Fibroblast of skin of scalp (primary cell): ENCODE measurements at places on chromosomes 4 and X.

DNA sequence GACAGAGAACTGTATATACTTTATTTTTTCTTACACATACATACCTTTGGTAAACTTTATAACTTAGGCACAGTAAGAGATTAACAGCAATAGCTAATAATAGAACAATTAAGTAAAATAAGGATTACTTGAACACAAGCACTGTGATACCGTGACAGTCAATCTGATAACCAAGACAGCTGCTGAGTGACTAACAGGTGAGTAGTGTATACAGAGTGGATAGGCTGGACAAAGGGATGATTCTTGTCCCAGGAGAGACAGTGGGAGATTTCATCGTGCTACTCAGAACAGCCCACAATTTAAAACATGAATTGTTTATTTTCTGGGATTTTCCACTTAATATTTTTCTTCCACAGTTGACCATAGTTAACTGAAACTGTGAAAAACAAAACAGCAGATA lies 411.8 kb downstream of the PPP1R2C start:
- no peak for DNase-seq

DNA sequence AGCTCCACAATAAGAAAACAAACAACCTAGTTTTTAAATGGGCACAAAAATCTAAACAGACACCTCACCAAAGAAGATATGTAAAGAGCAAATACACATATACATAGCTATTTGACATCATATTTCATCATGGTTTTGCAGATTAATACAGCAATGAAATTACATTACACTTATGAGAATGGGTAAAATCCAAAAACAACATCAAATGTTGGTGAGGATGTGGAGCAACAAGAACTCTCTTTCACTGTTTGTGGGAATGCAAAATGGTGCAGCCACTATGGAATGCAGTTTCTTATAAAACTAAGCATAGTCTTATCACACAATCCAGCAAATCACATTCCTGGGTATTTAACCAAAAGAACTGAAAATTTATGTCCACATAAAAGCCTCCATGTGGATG lies 25.0 kb downstream of the TLR6 start:
- DNase-seq = peak; percentile 86

GRCh38 chrX:47643926-47644325 lies 6.4 kb downstream of the ELK1 start:
- peak; percentile 27 for DNase-seq

DNA sequence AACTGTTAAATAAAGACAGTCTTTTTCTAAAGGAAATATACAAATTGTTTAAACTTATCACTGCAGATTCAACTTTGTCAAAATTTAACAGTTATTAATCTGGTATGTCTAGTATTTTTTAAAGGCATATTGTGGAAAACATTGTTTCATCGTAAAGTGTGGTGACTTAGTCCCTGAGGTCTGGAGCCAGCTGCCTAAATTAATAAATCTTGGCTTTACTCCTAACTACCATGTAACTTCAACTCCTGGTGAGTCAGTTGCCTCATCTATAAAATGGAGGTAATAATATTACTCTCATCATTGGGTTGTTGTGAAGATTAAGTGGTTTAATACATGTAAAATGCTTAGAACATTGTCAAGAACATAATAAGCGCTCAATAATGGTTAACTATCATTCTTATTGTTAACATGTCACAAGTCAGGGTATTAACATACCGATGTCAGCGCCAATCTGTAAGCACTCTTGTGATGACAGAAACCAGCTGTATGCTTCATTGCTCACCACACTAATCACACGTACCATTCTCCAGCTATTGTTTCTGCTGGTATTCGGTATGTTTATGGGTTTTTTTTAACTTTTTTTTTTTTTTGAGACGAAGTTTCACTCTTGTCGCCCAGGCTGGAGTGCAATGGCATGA lies 14.1 kb upstream of the SMIM43 start:
- no peak for DNase-seq

DNA sequence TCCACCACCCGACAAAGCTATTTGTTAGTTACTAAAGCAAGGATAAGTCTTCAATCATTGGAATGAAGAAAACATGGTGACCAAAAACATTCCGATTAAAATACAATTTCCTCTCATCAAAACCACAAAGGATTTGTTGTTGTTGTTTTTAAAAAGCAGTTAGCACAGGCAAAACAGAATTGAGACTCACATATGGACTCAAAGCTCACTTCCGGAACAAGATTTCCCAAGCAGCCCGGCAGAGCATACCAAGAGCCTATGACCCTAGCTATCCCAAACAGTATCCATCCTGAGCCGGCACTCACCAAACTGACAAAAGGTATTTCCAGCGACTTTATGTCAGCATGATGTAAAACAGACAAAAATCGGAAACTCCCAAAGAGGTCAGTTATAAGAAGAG lies 39.9 kb downstream of the ADGRA3 start:
- no peak for DNase-seq

DNA sequence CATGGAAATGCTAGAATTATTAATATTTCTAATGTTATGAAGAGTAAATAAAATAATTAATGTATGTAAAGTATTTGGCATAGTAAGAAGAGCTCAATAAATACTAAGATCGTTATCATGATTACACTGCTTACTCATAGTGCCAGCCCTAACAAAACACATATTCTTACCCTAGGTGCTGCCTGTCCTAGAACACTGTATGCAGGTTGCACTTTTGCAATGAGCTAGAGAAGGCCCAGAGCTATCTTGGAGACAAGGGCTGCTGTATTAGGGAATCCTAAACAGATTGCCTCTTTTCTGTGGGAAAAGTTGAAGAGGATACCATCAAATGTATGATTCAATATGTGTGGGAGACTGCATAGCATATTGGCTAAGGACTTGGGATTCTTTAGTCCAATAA lies 48.0 kb upstream of the TMEM164 start:
- no peak for DNase-seq

GRCh38 chr4:10063544-10064300 lies 42.4 kb upstream of the SLC2A9 start:
- peak; percentile 52 for DNase-seq

DNA sequence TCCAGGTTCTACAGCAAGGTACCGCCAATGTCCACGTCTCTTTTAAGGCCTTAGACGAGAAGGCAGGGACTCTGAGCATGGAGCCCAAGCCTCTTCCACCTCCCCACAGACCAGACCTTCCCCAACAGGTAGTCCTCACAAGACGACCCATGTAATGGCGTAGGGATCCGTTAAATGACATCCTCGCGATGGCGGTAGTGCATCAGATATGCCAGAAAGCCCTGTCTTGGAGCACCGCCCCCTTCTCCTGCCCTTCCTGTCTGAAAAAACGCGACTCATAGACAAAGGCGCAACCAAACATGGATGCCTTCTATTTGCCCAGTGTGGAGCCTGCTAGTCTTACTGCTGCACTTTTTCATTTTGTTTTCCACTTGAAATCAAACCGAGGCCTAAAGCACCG lies 185.4 kb downstream of the OR13H1 start:
- no peak for DNase-seq

DNA sequence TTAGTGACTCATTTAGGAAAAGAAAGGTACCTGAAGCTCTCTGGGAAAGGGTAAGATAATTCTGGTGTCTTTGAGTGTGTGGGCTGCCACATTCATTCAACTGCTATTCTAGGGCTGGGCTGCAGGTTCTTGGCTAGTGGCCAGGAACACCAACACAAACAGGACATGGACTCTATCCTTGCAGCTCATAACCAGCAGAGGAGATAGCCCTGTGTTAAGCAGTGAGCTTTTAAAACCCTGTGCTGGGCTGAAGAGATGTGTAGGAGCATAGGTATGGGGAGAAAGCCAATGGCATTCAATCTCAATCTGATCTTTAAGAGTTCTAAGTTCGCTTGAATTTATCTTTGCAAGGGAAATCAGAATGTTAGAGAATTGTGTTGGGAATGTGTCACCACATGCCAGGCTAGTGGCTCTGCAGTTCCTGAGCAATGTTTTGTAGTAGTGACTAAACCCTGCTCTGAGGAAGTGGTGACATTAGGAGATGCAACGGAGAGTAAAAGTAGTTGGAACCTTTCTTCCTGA lies 39.2 kb downstream of the SGMS2 start:
- peak; percentile 34 for DNase-seq

DNA sequence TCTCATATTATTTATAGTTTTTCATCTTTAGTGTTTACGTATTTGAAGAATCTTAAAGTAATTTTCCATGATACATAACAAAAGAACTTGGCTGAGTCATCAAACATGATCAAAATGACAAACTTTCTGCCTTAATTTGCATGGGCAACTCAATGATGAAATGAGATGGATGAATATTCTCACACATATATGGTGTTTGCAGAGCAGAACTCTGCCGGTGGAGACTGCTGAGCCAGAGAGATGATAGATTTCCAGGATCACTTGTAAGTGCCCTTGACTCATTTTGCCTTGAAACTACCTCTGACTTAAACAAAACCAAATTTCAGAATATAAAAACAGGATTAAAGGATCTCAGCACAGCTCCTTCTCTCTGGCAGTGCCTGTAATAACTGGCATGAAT lies 38.2 kb downstream of the TRPC3 start:
- DNase-seq = peak; percentile 25

- no peak for DNase-seq
Observed at GRCh38 chrX:73398185-73398914, 48.5 kb upstream of the CDX4 start.

DNA sequence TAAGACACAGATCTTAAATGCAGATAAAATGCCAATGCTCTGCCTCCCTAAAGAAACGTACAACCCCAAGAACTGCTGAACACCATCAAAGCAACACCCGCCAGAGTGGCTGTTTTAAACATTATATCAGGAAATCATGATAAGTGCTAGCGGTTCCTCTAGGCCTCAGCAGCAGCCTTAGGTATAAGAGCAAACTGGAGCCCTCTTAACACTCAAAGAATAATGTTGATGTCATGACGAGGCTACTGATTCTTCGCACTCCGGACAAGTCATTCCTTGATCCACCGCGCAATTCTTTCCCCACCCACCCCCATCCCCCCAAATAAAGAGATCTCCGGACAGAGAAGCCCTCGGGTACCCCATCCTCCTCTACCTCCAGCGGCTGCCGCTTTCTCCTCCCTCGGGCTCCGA lies 507 bp downstream of the LIN54 start:
- peak; percentile 36 for DNase-seq
